Keratinocyte (primary cell): ENCODE measurements at places on chromosomes 1 and 21.

DNA sequence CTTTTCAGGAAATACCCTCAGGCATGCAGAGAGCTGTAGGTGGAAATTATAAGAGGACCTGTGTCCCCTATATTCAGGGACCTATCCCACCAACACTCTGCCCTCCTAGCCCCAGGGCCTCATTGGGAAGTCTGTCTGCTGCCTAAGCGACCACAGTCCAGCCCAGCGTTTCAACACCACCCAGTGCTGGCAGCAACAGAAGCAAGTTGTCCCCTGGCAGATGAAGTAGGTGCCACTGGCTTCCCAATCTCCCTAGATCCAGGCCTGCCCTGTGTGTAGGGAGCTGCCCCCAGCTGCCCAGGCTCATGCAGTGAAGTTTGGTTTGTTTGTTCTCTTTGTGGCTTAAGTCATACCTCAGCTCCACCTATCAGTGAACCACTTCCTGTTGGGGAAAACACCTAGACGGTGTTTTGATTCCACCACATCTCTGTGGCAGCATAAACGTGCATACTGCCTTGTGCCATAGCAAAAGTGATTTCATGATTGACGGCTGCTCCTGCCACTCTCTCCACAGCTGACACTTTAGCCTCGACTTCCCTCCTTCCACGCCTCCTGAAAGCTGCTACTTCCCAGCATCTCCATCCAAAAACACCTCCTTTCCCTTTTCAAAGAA lies 8.1 kb upstream of the LEFTY1 start:
- DNase-seq, result no peak

DNA sequence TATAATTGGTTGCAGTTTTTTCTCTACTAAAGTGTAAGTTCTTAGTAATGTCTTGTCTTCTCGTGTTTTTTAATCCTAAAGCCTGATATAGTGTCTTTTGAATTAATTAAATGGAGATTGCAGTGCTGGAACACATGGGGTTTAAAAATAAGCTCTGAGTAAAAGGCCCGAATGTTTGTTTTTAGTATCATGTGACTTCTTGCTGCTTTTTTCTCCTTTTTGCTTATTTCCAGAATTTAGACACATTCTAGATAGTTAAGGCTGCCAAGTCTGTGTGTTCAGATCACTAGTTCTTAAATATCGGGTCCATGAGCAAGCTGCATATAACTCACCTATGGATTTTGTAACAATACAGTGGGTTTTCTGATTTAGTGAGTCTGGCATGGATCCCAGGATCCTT lies 27.5 kb downstream of the KCTD3 start:
- DNase-seq, result no peak

GRCh38 chr1:175514387-175514953 lies 228.9 kb downstream of the TNR start:
- DNase-seq, result no peak

DNA sequence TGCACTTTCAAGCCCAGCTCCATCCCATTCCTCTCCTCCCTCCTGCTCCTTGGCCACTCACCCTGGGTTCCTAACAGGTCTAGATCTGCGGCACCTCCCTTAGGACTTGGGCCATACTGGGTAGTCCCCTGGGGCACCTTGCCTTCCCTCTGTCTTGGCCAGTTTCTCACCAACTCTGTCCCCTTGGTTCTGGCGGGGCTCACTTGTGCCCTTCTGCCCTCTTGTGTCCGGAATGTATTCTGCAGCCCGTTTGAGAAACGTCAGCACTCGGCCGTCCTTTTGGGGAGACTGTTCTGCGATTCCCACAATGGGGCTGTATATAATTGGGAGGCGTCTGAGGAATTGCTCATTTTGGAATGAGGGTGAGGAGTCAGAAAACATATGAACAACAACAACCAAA lies 162.4 kb downstream of the ZSCAN20 start:
- no peak for DNase-seq

GRCh38 chr1:27591622-27592021 lies 12.3 kb downstream of the AHDC1 start:
- no peak for DNase-seq

- DNase-seq, result no peak
Measured at GRCh38 chr1:167681451-167682098, 40.2 kb upstream of the MPZL1 start.

- DNase-seq, result no peak
Measured at GRCh38 chr1:42933060-42933586, 25.5 kb downstream of the SLC2A1 start.

GRCh38 chr1:179263121-179263520 lies 30.5 kb upstream of the SOAT1 start:
- no peak for DNase-seq

DNA sequence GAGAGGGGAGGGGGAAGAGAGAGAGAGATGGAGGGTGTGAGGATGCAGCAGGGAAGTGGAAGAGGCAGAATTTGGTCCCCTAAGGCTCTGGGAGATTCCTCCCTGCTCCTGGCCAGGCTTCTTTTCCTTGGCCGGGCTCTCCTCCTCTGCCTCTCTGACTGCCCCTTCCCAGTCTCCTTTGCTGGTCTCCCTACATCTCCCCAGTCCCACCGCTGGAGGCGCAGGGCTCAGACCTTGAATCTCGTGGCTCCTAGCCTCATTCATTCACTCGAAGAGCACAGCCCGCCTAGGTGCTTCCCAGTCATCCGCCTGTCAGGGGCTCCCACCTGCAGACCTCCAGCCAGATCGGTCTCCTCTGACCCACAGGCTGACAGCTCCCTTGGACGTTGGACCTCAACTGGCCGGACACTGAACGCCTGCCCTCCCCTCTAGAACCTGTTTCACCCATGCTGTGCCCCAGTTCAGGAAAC lies 76.5 kb downstream of the VWA5B1 start:
- DNase-seq, result no peak

DNA sequence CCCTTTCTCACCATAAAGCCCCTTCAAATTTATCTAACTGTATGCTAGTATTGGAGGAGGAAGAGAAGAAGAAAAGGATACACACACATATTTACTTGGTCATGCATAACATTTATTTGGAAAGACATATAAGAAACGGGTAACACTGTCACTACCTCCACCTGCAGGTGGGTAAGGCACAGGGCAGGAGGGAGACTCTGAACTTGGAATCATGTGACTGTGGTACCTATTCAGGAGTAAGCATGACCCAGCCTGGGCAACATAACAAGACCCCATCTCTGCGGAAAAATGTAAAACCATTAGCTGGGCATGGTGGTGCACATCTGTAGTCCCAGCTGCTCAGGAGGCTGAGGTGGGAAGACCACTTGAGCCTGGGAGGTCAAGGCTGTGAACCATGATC lies 1.4 kb upstream of the PADI6 start:
- peak; percentile 42 for DNase-seq

- DNase-seq, result no peak
Measured at GRCh38 chr1:11391886-11392285, 87.1 kb upstream of the DISP3 start.

GRCh38 chr1:78483903-78484302 lies 6.9 kb upstream of the PTGFR start:
- DNase-seq, result no peak

GRCh38 chr1:210360852-210361477 lies 32.3 kb downstream of the HHAT start:
- DNase-seq, result no peak

DNA sequence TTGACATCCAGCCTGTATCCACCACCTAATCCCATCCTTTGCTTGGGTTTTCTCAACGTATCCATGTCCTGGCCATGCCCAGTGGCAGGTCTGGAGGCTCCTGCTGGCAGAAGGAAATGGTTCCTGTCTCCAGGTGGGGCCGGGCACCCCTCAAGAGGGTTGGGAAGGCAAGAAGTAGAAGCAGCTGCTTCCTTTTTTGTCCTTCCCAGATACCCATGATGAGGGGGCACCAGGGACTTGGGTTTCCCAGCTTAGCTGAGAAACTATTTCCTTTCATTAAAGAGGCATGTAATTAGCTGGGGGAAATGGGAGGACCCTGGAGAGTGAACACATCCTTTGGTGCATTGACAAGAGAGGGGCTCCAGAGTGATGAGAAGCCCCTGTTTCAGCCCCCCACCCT lies 21.1 kb upstream of the SLC45A3 start:
- DNase-seq, result no peak

DNA sequence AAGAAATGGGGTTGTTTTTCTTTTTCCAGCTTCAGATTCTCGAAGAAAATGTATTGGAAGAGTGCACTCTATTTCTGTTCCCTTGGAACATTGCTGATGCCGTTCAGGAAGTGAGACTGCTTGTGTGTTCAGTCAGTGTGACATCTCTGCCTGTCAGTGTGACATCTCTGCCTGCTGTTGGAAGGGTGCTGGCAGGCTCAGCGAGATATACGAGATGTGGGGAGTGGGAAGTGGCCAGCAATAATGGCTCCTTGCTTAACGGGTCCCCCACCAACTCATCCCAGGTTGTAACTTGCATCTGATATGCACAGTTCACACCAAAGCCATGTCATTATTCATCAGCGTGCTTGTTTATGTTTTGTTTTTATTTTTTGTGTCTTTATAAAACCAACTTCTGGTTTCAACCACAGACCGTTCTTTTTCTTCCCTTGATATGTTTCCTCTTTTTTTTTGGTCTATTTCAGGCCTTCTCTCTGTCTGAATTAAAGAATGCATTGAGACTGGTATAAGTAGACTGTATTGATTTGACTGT lies 145.4 kb downstream of the GALNT2 start:
- DNase-seq, result no peak

DNA sequence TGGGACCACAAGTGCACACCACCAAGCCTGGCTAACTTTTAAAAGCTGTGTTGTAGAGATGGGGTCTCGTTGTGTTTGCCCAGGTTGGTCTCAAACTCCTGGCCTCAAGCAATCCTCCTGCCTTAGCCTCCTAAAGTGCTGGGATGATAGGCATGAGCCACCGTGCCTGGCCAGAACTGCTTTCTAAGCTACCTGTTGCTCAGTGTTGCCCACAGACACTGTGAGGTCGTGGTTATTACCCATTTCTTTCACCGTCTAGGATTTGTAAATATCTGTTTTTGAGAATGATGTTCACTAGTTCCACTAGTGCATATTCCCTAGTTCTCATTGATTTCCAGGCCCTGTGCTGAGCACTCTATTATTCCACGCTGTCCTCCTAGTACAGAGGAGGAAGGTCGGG lies 51.4 kb upstream of the FAM89A start:
- no peak for DNase-seq

GRCh38 chr1:76921590-76921989 lies 54.3 kb downstream of the ST6GALNAC5 start:
- DNase-seq, result no peak

DNA sequence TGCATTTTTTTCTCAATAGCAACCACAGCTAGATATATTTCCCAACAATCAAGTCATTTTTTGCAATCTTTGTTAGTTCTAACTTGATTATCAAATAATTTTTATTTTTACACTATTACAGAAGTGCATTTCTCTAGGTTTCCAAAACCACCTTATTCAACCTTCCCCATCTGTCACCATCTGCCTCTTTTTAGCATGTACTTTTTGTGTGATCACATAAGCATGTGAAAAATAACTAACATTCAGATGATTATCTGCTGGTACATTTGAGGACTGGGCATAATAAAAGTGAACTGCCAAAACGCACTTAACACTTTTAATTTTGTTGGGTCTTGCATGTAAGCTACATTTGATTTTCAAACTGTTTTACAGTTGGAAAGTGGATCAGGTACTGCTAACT lies 291.5 kb downstream of the AKT3 start:
- DNase-seq, result no peak

DNA sequence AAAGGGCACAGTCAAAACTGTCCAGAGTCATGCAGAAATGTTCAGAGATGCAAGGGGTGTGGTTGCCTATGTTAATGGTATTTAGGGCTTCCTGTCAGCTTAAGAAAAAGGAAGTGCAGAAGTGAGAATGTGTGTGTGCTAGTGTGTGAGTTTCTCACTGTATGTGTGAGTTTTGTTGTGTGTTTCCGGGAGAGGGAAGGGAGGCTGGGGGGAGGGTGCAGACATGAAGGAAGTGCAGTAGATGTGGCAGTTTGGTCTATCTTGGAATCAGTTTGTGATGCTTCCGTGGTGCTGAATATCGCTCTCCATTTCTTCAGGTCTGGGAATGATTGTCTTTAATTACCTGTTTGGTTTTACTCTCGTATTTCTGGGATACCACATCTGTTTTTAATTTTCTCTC lies 16.5 kb upstream of the ATP6V1G3 start:
- no peak for DNase-seq

- DNase-seq, result no peak
Measured at GRCh38 chr1:53543130-53543777, 84.1 kb downstream of the DMRTB1 start.

DNA sequence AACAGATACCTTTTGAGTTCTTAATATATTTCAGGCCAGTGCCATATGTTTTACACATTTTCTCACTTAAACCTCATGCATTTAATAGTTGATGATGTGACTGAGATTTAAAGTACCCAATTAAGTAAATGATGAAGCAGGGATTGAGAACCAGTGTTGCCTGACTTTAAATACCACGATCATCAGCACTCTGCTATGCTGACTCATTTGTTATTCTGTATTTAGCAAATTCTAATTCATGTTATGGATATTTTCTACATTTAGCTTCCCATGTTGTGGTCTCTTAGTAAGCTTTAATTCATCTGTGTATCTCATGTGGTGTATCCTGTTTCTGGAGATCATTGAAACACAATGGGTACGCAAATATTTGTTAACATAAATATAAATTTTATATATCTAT lies 363.0 kb downstream of the PTBP2 start:
- no peak for DNase-seq

- no peak for DNase-seq
Measured at GRCh38 chr1:150320667-150320978, 710 bp upstream of the PRPF3 start.

DNA sequence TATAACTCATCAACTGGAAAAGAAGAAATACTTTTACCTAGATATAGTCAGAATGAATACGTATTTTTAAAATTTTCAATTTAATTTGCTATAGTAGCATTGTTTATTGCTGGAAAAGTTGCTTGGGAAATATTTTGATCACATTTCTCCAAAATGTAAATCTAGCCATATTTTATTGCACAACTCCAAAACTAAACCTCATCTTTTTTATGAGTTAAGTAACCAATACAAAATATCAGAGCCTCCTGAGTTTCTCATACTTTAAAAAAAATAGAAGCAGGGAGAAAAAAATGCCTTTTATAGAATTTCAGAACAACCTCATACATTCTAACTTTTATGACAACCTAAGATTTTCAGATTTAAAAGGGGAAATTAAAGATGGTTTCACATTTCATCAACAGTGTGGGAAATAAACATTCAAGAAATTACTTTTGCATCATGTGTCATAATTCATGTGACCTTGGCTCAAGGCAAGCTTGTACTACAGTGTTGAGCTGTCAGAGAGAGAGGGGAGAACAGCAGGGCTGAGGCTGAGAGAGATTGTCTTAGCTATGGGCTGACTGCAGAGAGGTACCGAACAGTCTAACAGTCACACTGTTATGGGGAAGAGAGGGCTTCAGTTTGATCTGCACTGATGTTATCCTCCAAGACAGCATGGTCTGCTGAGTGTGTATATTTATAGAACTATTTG lies 519.0 kb downstream of the LTN1 start:
- no peak for DNase-seq
